Activated T-helper 17 cell treated with anti-CD3 and anti-CD28 coated beads, Interleukin-2, amount 50 U/mL, for 72 hours (primary cell): ENCODE measurements at places on chromosomes 13 and 19. TPM values are rescaled to one million over a fixed set of nuclear protein-coding genes. Genes with fewer than 3 reads are reported as not detected.

- no peak for ATAC-seq
These were observed 16.6 kb downstream of the ADAT3 start for GRCh38 chr19:1921825-1922224.

DNA sequence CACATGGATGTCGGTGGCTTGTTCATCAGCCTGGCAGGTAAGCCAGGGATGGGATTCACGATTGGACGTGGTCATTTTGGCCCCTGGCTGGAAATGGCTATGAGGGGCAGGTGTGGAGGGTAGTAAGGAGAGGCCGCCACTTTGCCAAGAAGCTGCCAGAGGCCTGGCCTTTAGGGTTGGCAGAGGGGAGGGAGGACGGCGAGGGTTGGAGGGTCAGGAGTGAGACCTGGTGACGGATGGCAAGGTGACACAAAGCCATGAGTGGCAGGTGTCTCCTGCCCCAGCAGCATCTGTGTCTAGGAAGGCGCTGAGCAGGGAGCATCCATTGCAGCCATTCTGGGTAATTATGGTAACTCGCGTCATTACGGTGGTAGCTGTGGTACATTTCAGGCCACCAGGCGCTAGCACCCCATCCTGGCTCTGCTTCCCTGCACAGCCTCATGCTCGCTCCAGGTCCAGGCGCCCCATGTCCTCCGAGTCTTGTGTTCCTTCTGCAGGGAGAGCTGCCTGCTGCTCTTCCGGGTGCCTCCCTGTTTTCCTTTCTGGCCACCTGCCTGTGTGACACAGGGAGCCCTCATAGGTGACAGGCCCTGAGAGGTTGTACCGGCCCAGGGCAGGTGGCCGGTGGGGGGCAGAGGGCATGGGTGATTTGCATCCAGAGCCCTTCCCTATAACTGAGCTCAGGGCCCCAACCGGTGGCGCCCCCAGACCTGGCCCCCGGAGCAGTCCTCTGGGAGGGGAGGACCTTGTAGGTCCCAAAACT lies 4.2 kb downstream of the SSBP4 start:
- ATAC-seq, result no peak

- no peak for ATAC-seq
These were observed 32.0 kb downstream of the PDCD5 start for GRCh38 chr19:32613008-32613407.

GRCh38 chr13:104140552-104140951 lies 1074.3 kb upstream of the SLC10A2 start:
- ATAC-seq, result no peak

Gene HIF3A
- not detected for total RNA-seq

Gene FEM1A
- 15.4 TPM for total RNA-seq

Gene SHD
- total RNA-seq, result not detected

Gene CBARP
- total RNA-seq, result 1.4 TPM
